ENCODE measurements at places on chromosomes 13 and 19.

DNA sequence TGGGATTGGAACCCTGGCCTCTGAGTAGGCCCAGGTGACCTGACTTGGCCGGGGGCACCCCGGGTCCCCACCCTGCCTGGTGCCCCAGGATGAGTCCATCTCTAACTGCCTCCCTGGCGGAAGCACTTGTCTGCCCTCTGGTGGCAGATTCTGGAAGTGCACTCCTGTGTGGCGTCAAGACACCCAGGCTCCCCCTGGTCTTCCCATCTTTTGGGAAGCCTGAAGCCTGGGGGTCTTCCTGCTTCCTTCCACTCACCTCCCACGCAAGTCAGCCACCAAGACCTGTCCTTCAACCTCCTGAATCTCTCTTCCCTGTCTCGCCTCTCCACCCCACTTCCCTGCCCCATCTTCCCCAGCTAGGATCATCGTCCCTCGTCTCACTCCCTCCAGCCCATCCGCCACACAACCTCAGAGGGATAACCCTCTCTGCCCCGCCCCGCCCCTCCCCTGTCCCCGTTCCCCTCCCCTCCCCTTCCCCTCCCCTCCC, 7.4 kb downstream of the RABAC1 start:
- peak; percentile 77 for DNase-seq

DNA sequence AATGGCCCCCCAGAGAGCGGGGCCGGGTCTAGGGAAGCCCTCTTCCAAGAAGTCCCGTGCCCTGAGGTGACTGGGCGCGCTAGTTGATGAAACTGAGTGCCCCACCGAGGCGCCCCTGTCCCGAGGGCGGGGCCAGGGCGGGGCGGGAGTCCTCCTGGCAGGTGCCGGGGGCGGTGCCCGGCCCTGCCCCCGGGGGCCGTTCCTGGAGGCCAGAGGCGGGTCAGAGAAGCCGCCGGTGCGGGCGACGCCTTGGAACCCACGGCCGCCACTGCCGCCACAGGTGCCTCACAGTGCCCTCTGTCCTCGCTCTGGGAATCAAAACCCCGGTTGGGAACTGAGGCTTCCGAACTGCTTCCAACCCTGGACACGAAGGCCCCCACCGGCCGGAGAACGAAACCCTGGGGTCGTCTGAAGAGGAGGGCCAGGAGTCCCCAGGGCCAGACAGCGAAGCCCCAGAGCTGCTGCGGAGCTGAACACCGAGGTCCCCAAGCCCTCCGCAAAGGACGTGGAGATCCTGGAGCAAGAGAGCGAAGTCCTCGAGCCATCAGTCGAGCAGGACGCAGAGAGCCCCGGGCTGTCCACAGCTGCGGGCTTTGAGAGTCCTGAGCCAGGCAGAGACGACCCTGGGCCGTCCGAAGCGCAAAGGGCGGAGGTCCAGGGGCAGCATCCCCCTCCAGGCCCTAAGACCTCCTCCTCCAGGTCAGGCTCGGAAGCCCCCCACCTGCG, at the start of gene MISP3:
Gene MISP3 (plus strand): TSS at position 252 of the 726 bp plus-strand sequence. CDS start 524 bp downstream, outside the sequence.
- no peak for DNase-seq

DNA sequence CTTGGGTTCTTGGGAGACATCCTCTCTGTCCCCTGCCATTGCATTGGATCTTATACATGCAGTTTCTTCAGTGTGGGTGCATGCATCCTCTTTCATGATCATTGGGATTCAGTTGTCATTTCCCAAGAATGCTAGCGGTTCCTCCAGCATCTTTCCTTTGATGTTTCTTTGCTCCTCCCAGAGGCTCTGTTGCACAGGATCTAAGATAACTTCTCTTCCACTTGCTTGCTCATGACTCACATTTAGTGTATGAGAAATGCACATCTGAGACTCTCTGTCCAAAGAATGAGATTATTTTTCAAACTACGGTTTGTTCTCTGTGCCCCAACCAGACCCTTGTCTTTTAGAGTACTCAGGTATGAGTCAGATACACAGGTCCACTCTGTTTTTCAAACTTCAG, 197.1 kb downstream of the NDFIP2 start:
- no peak for DNase-seq

GRCh38 chr13:113545455-113545930, 39.1 kb upstream of the TFDP1 start:
- DNase-seq, result no peak

- DNase-seq, result peak; percentile 84
Observed at GRCh38 chr13:45325806-45326205, 15.2 kb downstream of the TPT1 start.

- DNase-seq, result no peak
Observed at GRCh38 chr19:10460714-10461046, 40.3 kb downstream of the PDE4A start.

GRCh38 chr13:93775027-93775426, 548.4 kb downstream of the GPC6 start:
- no peak for DNase-seq

DNA sequence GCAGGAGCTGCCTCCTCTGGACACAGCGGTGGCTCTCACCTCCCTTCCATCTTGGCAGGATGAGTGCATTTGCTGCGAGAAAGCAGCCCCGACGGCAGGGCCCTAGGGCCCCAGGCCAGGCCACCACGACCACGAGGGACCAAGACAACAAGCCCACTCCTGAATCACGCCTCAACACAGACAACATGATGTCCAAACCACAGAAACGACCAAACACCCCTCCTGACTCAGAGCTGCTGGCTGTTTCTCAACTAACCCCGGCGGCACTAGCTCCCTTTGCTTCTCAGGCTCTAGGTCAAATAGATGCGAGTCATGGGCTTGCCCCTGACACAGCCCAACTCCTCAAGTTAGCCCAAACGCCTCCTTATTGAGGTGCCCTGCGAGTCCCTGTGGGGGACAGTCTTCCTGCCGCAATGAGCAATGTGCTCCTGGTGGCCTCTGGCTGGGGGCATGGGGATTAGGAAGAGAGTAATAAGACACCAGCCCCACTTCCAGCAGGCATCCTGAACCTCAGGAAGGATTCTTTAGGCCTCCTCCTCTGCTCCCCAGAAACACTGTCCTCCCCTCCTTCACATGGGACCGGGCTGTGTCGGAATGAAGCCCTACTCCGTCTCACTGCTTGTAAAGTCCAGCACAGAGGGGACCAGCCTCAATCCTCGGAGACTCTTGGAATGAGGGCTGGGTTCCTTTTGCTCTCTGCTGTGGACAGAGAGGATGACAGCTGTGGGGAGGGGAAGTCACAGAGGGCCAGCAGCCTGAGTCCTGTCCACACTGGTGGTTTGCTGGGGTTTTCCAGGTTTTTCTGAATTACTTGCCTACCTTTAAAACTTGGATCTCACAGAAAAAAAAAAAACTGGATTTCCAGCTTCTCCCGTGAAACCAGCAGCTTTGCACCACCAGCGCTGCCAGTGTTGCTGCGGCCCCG, 6.9 kb upstream of the ATF5 start:
- DNase-seq, result peak; percentile 39

- DNase-seq, result no peak
Observed at GRCh38 chr19:3403489-3404323, 37.3 kb downstream of the NFIC start.

- no peak for DNase-seq
Observed at GRCh38 chr13:73072239-73072900, 13.6 kb downstream of the KLF5 start.

GRCh38 chr13:50115695-50116094, 100.5 kb downstream of the KCNRG start:
- no peak for DNase-seq

- no peak for DNase-seq
Observed at GRCh38 chr19:46080561-46080960, 39.8 kb upstream of the IGFL4 start.

DNA sequence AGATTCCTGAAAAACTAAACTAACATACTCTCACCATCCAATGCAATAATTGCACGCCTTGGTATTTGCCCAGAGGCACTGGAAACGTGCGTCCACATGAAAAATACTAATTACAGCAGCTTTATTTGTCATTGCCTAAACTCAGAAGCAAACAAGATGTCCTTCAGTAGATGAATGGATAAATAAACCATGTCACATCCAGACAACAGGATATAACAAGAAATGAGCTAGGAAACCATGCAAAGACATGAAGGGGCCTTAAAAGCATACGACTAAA, 25.0 kb downstream of the ELL start:
- DNase-seq, result no peak

- no peak for DNase-seq
Observed at GRCh38 chr13:108958013-108958376, 328.6 kb downstream of the MYO16 start.

Data from inflammatory macrophage (primary cell).